Central memory CD8-positive, alpha-beta T cell (primary cell): ENCODE measurements at places on chromosomes 2 and 18.

- DNase-seq: no peak
These were observed 635 bp downstream of the SETBP1 start for GRCh38 chr18:44681076-44681970.

GRCh38 chr2:80395251-80395650 is 90.7 kb upstream of the LRRTM1 start:
- DNase-seq: no peak

DNA sequence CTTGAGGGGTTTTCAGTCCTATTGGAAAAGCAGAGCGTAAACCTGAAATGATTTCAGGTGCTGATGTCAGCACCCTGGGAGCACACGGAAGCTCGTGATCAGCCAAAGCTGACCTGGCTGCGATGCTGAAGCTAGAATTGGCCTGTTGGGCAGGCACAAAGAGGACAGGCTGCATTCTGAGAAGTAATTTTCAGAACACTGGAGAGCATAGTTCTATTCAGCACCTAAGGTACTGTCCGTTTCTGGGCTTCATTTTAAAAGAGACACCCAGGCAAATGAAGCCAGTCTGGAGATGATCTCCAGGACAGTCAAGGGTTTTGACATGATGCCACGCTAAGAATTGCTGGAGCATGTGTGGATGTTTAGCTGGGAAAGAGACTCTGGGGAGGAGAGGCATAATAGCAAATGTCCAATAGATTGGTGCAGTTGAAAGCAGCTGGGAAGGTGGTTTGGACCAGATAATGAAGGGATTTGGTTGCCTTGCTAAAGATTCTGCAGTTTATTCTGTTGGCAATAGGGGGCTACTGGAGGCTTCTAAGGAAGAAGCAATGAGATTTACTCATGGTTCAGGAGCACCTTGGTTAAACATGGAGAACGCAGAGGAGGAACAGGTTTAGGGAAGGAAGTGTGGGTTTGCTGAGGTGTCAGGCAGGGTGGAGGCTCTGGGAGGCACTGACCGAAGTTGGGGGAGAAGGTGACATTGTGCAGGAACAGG is 86.6 kb downstream of the ACOXL start:
- no peak for DNase-seq

GRCh38 chr2:222436040-222436413 is 11.7 kb downstream of the SGPP2 start:
- DNase-seq: no peak

DNA sequence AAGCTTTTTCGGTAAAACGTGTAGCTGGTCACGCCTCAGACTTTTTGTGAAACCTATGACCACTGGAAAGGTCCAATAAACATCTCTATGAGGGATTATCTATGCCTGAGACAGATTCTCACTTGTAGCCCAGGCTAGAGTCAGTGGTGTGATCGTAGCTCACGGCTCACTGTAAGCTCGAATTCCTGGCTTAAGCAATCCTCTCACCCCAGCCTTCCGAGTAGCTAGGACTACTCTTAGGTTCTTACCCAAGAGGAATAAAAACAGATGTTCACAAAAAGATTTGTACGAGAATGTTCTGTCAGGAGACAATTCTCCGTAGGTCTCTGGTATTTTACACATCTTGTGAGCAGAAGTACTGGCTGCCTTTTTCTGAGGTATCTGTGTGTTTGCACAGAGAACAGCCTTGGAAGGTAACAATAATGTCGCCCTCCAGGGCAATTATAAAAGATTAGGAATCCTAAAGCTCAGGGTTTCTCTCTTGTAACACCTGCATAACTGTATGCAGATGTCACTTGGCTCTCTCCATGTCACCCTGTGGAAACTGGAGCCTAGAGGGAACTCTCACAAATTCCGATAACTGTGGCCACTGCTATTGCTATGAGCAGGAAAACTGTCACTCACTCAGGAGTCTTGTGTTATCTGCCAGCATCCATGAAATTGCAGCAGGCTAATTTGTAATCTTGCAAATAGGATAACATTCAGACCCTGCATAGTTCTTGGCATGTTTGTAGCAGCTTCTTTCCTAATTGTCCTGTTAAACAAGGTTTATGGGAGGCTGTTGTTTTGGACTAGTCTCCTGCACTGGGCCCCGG is 25.5 kb upstream of the RALBP1 start:
- DNase-seq: no peak

DNA sequence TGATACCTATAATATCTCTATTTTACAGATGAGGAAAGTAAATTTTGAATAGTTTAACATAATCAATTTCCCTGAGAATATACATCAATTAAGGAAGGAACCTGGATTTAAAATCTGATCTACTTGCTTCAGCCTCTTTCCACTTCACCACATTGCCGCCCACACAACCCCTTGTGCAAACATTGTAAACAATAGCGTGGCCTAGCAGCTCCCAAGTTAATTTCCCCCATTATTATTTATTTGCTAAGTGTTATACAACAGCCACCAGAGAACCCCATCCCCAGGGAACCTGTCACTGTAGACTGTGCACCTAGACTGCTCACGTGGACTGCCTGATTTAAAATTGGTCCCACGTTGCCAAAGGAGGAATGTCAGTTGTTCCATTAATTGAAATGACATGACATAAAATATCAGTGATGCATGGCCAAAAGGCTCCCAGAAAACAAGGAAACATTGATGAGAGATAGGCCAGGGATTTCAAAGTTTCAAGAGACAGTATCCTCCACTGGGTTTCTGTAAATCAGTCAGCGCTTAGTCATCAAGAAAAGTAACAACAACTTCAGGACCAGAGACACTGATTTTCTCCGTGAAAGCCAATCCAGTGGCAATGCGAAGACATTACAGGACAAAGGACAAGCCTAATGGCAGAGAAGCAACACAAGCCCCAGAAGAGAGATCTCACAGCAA is 41.3 kb downstream of the SCG2 start:
- DNase-seq: no peak

- no peak for DNase-seq
These were observed 33.6 kb downstream of the GTF2A1L start for GRCh38 chr2:48651158-48651790.

DNA sequence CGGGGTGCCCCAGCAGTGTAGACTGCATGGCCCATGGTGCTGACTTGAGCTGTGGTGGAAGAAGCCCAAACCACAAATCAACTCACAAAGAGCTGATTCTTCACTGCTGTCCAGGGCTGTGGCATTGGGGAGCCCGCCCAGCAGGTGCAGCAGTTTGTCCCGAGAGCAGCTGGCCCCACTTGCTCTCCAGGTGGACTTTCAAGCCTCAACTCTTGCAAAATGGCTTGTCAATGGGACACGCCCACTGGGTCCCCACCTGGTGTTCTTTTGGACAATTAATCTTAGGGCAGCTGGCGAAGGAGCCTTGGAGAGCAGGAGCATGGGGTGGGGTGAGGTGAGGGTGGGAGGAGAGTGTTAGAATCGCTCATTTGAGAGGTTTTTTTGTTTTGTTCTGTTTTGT is 117.9 kb downstream of the MYCN start:
- no peak for DNase-seq

GRCh38 chr2:71783215-71783614 is 329.9 kb downstream of the DYSF start:
- no peak for DNase-seq

GRCh38 chr18:9536354-9537152 is 61.2 kb downstream of the RALBP1 start:
- DNase-seq: no peak

- no peak for DNase-seq
These were observed 116.0 kb upstream of the ACVR1C start for GRCh38 chr2:157744571-157745076.

- peak; percentile 63 for DNase-seq
These were observed 17.0 kb upstream of the CD8A start for GRCh38 chr2:86807468-86808275.

DNA sequence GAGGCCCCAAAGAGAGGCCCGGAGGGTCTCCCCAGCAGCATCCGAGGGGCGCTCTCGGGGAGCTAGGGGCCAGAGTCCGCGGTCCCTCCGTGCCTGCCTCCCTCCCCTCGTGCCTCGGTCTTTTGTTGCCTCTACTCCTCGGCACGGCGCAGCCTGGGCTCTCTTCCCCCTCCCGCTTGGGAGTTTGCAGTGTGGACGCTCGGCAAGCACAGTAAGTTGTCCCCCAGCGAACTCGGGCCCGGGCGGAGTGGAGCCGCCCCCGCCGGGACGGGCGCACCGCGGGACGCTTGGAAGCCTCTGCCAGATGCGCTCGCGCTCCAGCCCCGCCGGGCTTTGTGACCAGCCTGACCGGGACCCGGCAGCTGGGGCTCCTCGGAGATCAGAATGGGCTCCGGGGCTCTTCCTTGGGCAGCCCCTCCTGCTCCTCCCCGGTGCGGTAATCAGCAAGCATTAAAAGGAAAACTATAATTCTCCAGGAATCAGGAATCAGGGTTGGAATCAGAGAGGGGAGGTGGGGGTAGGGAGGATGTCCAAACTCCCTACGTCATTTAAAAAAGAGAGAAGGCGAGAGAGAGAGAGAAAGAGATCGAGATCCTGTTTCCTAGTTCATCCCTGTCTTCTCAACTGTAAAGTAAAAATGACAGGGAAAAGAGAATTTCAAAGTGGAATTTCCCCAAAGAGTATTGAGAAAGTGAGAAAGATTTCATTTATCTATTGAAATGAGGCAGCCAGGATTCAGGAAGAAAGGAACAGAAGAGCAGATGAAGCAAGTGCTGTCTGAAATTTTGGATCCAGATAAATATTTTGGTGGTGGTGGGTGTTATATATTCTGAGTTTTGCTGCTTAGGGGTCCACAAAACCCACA is 786 bp upstream of the TMEM200C start:
- no peak for DNase-seq

GRCh38 chr2:216294305-216294704 is 78.0 kb downstream of the MARCHF4 start:
- no peak for DNase-seq

DNA sequence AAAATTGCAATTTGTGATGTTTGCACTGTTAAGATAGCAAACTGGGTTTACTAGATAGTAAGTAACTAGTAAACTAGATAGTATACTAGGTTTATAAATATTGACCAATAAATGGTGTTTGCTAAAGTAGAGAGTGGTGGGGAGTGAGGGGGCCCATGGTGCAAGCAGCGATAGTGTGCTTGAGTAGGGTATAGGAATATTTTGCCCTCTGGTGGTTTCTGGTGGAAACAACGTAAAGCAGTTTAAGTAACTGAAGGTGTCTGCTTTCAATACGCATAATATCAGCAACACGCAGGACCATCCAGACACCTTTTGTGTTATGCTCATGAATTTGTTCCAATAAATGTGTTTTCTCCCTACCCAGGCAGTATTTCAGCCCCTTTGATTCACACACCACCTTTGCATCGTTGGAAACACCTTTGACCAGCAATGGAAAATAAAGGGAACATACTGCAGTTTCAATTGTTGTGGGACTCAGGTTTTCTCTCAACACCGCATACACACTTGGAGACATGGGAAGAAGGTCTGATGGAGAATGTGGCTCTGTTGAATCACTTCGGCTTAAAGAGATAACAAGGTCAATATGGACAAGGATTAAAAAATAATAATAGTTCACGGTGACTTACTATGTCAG is 16.7 kb upstream of the STAT1 start:
- DNase-seq: no peak

DNA sequence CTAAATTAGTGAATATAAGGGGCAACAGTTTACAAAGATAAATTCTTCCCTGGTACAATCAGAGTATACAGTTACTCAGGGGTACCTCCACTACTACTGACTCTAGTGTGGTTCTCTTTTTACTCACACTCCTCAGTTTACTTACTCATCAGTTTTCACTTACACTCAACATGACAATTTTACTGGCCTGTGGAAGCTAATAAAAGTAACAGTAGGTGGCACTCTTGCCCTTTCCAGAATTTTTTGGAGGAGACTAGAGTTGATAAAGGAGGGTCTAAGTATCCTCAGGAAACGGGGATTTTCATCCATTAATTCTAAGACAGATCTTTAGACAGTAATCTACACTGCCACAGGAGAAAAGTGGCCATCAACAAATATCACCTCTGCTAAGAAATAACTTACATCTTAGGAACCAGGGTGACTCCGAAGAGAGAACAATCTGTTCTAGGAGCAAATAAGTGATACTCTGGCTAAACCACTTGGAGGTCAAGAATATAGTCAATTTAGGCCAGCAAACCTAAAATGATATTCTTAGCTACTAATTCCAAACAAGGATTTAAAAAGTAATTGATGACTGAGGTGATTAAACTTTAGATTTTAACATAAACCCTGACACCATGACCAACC is 61.3 kb downstream of the ATL2 start:
- DNase-seq: no peak

DNA sequence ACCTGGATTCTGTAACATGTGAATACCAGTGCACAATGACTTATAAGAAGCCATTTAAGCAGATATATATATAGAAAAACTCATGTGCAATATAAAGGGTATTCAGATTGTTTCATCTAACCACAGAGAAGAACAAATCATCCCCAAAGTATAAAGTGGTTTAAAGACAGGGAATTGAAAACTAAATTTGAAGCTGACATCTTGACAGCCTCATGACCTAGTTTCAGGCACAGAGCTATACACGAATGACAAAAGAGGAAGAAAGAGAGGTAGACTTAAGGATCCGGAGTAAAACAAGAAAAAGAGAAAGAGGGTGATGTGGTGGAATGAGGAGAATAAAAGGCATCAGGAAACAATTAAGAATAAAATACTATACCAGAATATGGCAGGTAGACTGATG is 194.5 kb downstream of the EPHA4 start:
- DNase-seq: no peak

DNA sequence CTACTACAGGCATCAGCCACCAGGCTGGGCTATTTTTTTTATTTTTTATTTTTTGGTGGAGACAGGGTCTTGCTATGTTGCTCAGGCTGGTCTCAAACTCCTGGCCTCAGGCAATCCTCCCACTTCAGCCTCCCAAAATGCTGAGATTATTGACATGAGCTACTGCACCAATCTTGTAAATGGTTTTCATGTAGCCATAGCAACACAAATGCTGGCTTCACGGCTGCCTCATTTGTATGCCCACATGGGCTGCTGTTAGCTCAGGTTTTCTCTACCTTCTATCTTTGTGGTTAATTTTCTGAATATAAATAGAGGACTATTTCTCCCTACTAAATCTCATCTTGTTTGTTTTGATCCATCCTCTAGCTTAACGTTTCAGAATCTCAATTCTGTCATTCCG is 58.2 kb downstream of the PLEKHM3 start:
- no peak for DNase-seq

- no peak for DNase-seq
These were observed 179.2 kb downstream of the SETBP1 start for GRCh38 chr18:44859751-44860439.

DNA sequence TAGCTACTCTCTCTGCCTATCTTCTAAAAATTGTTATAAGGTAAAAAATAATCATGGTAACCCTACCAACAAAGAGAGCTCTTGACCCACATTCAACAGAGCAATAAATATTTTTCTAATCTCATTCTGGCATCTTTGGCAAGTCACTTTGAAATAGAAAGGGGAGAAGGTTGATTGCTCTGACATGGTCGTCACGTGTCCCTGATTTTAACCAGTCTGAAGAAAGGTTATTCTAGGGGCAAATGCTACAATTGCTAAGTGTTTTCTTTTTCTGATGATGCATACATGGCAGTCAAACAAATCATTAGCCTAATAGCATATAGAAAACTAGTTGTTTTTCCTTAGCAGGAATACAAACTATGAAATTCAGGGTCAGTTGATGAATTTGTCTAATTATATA is 153.3 kb upstream of the MAP3K20 start:
- no peak for DNase-seq
